WTC11 (cell line): ENCODE measurements at places on chromosomes 2 and 18.
A peak's percentile ranks its signal among the peaks of the same experiment; 100 is the strongest.

- DNase-seq = peak; percentile 35
Observed at GRCh38 chr2:9033385-9034168, 30.1 kb upstream of the MBOAT2 start.

DNA sequence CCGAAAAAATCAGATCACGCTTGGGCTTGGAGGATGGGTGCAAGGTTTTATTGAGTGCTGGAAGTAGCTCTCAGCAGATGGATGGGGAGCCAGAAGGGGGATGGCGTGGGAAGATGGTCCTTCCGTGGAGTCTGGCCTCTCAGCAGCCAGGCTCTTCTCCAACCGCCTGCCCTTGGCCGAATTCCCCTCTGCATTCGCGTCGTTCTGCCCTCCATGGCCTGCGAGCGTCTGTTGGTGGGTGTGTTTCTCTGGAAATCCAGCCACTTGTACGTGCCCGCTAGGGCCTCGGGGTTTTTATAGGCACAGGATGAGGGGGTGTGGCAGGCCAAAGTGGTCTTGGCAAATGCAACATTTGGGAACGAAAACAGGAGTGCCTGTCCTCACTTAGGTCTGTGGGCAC lies 815.2 kb downstream of the TSN start:
- no peak for DNase-seq

DNA sequence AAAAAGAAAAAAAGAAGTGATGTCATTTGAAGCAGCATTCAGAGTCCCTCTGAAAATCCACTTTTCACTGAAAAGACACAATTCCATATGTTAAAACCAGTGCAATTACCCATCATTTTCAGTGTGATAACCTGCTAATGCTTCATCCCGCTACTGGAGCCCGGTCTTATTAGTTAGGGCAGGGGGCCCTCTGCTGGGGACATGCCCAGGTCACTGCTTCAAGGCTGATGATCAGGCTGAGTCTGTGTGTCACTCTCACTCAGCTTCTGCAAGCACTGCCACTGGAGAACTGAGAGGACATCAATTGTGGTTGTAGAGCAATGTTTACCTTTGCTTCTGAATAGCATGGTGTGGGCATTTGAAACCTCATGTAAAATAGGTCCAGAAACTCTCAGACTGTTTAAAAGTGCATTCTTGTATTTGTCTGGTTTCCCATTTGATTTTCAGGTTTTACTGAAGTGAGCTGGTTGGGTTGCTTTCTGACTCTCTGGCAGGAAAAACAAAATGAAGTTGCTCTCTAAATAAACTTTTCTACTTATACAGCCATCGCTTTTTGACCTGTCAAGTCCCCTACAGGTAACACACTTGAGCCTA lies 49.2 kb upstream of the NXPH2 start:
- peak; percentile 74 for DNase-seq

- no peak for DNase-seq
Observed at GRCh38 chr2:28142386-28142785, 250.3 kb upstream of the FOSL2 start.

DNA sequence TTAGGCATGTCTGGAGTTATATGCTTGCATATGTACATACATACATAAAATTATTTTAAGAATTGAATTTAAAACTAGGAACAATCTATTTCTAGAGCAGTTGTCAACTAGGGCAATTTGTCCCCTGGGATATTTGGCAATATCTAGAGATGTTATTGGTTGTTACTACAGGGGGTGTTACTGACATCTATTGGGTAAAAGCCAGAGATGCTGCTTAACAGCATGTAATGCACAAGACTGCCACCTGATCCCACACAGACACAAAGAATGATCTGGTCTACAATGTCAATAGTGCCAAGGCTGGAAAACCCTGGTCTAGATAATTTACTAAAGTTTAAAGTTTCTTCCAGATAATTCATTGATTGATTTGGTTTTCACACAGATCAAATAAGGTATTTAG lies 185.3 kb downstream of the NYAP2 start:
- no peak for DNase-seq

DNA sequence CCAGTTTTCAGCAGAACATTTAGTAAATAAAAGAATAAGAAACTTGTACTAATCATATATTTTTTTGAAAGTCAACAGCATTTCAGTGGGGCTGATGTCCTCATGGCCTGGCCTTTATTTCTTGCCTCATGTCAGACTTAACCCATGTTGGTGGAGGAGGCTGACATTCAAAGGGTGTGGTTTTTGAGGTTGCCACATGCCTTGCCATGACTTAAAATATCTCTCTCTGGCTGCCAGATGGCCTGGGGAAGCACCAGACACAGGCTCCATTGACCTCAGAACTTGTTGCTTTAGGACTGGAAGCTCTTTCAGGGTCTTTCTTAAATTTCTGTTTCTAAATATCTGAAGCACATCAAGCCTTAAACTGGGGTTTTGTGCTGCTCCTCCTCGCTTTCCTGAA lies 32.5 kb upstream of the CD28 start:
- no peak for DNase-seq

DNA sequence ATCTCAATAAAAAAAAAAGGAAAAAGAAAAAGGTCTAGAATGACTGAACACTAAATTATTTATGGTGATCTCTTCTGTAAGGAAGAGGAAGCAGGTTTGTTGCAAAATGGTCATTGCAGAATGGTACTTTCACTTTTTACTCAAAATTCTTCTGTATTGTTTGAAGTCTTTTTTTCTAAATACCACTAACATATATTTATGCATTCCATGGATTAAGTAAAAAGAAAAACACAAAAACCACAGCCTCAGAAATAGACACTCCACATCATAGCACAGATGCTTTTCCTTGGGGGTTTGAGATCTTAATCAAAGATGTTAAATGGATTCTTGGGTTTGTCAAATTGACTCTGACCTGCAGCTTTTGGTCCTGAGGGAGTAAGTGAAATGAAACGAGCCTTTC lies 47.4 kb downstream of the RHOB start:
- no peak for DNase-seq

DNA sequence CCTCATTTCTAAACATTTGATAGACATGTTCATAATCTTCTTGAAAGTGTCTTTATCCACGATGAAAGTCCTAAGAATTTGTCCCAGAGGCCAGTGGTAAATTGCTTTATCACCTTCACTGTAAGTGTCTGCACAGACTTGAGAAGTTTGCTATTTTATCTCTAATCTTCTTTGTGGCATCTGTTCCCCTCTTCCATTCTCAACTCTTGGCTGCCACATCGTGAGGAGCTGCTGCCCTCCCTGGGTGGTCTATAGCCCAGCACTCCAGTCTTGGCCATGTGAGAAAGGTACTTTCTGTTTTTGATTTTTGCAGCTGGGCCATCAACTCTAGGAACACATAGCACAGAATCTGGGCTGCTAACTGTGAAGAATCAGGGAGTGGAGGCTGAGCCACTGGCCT lies 45.5 kb downstream of the SLC14A2 start:
- DNase-seq = no peak

DNA sequence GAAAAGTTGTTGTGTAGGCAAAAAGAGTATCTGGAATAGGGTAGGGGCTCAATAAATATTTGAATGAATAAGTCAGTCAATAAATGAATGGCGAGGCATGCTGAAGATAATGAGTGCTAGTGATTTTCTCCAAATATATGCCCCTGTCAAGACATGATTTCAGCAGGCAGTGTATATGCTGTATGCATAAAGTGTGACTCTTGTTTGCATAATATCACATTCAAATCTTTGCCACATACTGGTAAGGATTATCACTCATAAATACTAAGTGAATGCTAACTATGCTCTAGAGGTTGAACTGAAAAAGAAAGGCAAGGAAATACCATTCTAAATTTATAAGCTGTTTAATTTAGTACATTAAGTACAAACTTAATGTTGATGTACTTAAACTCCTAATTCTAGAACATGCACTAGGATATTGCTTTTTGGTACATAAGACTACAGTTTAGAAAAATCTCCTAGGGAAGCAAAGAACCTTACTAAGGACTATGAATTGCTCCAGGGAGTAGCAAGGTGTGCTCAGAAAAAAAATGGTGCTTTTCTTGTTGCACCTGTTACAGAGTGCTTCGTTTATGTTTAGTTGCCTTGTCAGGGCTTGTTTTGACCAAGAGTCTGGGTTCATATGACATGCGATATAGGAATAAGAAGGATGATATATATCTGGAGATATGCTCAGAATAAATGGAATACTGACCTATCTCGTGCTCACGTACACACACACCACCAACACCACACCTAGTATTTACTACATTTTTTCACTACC lies 224.0 kb upstream of the TANK start:
- no peak for DNase-seq

DNA sequence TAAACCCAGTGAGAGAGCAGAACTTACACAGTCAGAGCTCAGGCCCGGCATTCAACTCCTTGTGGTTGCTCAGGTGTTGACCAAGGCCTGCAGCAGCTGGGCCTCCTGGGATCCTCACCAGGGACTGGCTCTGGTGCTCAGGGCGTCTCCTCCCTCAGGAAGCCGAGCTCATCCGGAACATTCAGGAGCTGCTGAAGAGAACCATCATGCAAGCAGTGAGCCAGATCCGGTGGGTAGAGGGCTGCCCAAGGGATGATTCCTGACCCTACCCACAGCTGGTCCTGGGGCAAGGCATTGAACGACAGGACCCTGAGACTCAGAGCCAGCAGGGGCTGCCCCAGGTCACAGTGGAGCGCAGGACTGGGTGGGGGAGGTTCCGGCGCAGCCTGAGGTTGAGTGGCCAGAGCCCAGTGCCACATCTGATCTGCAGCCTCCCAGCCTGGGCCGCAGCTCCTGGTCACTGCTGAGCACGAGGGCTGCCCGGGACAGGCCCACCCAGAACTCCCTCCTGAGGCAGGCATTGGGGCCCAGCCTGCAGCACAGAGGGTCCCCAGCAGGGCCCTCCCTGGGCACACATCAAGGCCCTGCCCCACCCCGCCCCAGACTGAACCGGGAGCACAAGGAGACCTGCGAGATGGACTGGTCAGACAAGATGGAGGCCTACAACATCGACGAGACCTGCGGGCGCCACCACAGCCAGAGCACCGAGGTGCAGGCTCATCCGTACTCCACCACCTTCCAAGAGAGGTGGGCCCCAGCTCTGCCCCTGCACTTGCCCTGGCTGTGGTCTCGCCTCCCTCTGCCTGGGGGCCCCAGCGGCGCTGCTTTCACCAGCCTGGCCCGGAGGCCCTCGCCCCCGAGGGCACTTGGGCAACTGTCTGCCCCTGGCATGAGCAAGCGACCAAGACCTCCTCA lies 2.4 kb downstream of the TEKT4 start:
- DNase-seq = no peak

DNA sequence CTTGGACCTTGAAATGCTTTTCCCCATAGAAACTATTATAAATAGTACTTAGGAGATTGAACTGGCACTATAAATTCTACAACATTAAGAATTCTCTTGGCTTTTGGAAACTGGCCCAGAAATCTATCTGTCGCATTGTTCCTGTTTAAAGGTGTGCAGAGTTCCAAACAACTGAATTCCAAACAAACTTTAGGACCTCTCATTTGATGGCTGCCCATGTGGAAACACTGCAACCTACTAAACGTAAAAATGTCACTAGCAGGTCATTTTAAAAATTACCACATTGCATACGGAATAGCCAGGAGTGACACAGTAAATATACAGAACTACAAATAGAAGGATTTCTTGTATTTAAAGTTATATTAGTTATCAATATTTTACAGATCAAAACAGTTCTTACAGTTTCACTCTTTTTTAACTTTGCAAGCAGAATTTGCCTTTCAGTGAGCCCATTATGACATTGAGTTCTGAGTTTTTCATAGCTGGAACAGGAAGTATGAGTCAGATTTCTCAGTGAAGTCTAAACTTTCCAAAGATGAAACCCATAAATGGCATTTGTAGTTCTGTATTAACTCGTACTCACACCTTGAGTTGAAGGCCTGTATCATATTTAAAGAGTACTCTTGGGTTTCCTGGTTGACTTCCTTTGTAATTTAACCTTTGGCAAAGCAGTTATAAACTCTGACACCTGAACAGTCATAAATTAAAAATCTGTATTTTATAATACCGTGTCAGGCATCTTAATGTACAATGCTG lies 142.3 kb upstream of the BOD1L2 start:
- DNase-seq = no peak

DNA sequence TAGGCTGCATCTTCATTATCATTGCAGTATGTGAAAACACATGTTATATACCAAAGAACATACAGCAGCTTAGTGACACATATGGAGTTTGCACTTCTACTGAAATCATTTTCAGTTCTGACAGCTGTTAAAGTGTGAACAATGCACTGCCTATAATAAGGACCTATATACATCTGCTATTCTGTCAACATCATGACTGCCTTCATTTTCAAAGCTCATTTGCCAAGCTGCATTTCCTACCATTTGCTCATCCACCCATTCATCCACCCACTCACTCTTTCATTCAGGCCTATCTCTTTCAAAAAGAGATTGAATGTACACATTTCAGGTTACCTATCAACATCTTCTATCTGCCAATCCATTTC lies 81.7 kb upstream of the STK17B start:
- DNase-seq = no peak

DNA sequence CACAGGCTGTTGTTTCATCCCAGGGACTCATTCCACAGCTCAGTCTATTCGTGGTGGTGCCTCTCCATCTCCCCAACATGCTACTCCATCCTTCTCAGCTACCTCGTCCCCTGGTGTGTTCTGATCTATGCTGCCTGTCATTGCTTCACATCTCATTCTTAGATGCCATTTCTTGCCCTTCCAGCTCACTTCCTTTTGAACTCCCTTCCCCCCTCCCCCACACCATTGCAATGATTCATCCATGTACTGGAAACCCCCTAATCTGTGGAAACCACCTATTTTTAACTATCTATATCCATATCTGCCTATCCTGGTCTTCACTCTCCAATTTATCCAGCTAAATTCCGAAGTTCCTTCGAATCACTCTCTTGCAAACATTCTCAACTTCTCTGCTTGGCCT lies 65.7 kb upstream of the PARD3B start:
- DNase-seq = no peak

DNA sequence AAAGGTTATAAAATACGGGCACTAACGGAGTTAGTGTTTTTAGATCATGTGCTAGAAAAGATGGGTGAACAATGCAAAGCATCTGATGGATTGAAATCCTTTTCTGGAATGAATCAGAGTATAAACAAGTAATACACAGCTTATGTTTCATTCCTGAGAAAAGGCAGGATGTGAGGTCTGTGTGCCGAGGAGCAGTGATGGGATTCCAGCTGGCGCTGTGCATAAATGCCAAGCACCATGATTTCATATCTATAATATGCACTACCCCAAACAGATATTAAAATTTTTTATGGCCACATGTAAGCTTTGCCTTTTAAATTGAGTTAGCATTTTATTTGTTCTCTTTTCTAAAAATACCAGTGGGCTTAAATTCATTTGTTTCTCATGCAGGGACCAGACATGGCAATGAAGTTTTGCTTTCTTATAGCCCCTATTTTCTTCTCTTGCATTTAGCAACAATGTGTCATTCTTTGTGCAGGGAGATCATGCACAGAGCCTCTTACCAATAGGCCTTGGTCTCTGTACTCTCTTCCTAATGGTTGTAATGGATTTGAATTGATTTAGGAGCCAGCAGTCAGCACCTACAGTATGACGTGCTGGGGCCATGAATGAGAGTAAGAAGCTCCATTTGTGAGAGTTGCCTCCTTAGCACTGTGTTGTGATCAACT lies 323.9 kb downstream of the SLC8A1 start:
- DNase-seq = no peak

DNA sequence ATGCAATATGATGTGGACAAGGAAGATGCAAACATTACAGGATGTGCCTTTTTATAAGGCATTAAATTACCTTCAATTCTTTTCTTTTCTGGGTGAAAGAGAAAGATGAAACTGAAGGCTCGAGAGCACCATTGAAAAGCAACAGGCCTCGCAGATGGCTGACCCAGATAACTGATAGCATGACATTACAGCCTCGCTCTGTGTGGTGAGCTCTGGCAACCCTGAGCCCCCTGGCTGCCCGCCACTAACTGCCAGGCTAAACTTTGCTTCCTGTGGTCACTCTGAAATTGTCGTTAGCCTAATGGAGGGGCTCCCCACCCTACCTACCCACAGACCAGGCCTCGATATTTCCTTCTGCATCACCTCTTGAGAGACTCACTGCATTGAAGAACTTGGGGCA lies 516.8 kb upstream of the FANCL start:
- no peak for DNase-seq
